ENCODE measurements at places on chromosomes 6 and 20.

- no peak for DNase-seq
These were observed 37.7 kb upstream of the PRSS16 start for GRCh38 chr6:27209659-27210269.

GRCh38 chr6:21420146-21420878, 173.2 kb upstream of the SOX4 start:
- no peak for DNase-seq

GRCh38 chr6:82833481-82833880, 232.2 kb downstream of the UBE3D start:
- no peak for DNase-seq

- DNase-seq: no peak
These were observed 564.2 kb downstream of the TFAP2B start for GRCh38 chr6:51382847-51383246.

DNA sequence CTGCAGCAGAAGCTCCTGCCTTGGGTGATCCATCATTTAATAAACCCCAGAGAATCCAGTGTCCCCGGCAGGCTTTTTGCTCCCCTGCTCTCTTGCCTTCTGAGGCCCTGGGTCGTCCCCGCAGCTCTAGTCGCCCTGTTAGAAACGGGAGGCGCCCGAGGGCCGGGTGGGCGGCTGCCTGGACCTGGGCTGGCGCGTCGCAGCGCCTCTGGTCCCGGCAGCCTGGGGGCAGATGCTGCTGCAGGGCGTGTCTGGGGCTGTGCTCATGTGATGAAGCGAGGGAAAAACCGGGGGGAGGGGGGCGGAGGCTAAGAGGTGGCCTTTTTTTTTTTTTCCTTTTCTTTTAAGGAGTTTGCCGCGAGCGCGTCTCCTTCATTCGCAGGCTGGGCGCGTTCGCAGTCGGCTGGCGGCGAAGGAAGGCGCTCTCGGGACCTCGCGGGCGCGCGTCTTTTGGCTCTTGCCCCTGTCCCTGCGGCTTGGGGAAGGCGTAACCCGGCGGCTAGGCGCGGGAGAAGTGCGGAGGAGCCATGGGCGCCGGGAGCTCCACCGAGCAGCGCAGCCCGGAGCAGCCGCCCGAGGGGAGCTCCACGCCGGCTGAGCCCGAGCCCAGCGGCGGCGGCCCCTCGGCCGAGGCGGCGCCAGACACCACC, 394 bp downstream of the AKAP12 start:
- DNase-seq: peak; percentile 51

GRCh38 chr6:90695316-90695715, 108.4 kb upstream of the MAP3K7 start:
- DNase-seq: no peak

- peak; percentile 23 for DNase-seq
These were observed 36.1 kb downstream of the PSMB1 start for GRCh38 chr6:170516783-170517616.

DNA sequence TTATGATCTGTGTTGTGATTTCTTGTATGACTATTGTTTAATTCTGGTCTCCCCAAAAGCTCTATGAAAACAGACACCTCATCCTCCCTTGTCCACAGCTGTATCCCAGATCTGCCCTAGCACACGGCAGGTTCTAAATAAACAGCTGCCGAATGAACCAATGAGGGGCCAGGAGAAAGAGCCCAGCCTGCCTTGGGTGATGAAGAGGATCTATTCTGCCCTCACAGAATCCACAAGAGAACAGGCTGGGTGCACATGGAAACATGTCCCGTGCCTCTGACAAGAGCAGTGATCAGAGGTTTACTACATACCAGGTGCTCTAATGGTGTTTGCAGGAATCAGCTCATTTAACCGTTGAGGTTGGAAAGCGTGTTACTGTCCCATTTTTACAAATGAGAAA, 15.6 kb upstream of the TLDC2 start:
- DNase-seq: no peak

- DNase-seq: no peak
These were observed 63.9 kb downstream of the JARID2 start for GRCh38 chr6:15309611-15310283.

DNA sequence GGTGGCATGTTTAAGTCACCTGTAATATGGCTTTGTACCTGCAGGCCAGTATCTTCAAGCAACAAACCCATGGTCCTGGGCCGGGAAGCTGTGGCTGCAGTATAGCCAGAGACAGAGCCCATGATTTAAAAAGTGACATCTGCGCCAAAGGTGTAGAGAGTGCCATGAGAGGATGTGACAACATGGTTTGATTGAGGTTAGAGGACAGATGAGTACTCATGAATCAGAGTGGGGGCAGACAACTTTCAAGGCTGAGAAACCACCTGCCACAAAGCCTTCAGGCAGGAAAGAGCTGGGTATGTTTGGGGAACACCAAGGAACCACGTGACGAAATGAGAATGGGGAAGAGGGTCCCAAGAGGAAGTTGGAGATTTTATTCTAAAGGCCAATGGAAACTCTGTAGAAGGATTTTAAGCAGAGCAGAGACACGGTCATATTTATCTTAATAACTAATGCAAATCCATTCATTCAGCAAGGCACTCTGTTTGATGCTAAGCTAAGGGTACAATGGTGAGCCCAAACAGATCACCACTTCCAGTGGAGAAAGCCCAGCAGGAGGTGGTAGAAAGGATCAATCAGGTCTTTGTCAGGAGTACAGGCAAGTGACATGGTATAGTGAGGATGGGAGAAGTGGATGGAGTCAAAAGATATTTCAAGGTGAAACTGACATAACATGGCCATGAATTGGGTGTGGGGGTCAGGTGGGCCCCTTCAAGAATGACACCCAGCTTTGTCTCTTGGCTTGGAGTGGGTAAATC, 3.4 kb upstream of the MICAL1 start:
- DNase-seq: no peak

DNA sequence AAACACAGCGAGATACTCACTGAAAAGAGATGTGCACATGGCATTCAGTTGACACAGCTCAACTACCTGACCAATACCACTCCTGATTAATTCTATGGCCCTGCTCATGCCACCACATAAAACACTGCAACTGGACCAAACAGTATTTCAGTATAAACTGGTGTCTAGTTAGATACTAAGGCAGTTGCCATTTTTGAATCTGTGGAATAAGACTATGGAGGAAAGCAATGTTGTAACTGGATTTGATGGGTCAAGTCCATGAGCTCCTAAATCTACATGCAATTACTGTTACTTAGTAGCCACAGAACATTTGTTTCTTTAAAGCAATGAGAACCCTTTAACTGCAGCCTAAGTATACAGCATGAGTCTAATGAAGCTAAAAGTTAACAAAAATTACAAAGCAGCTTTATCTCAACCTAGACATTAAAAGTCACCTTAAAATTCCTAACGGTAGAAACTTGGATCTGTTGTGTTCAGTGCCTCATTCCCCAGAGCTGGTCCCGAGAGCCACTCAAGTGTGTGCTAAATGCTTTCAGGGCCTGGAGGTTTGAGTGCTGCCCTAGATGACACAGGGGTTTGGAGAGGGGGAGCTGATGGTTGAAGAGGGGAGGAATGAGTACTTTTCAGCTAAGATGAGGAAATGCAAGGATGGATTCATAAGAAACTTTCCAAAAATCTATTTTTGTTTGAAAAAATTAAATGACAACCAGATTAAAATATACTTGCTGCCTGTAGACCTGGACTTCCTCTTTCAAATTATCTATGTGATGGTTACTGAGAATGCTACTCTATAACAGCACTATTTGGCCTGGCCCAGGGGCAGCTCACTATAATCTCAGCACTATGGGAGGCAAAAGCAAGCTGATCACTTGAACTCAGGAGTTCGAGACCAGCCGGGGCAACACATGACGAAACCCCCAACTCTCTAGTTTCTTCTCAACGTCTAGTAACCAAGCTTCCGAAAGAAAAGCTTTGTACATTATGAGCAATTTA, 15.6 kb downstream of the SNX5 start:
- no peak for DNase-seq

DNA sequence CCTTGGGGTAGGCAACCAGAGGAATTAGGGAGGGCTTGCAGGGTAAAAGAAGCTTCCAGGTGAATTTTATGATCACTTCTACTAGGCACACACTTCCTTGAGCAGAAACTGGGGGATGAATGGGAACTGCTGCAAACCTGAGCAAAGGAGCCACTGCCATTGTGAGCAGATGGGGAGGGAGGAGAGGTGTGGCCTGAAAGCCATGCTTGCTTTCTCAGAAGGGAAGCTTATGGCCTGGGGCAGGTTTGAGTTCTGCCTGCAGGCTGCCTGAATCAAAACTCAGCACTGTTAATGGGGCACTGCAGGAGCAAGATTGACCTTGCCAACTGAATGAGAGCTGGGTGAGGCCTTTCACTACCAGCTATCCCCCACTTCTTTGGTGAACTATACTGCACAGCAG, 328.1 kb downstream of the NKAIN2 start:
- DNase-seq: no peak

GRCh38 chr20:63697868-63698545, 1.6 kb downstream of the TNFRSF6B start:
- no peak for DNase-seq

GRCh38 chr6:129141499-129141898, 258.6 kb downstream of the LAMA2 start:
- DNase-seq: no peak

- no peak for DNase-seq
These were observed 21.1 kb upstream of the NEDD9 start for GRCh38 chr6:11253594-11253993.
